ENCODE measurements at places on chromosomes 11 and 22.

DNA sequence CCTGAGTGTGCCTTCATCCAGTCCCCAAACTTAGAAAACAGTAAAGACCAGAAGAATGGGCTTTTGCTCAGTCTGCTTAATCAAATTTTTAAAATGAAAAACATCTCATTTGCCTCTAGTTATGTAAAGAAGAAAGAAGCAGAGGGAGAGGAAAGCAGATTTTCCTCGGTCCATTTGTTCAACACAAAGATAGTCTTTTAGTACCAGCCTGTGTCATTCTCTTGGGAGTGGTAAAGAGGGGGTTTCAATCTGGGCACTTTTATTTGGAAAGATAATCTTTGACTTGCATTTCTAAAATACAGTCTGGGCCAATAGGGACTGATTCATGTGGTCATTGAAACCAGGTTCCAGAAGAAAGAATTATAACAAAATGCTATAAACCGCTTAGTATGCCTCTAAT is 29.5 kb downstream of the KREMEN1 start:
- no peak for DNase-seq

DNA sequence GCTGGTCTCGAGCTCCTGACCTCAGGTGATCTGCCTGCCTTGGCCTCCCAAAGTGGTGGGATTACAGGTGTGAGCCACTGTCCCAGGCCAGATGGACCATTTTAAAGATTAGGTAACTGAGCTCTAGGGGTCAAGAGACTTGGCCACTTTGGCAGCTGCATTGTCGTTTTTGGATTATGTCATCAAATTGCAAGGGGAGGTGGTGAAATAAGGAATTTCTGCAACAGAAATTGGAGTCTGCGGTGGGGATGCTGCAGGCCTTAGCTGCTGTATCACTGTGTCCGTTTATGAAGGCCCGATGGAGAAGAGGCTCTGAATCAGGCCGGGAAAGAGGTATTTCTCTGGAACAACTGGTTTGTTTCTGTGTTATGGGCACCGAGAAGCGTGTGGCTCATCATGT is 34.6 kb downstream of the PTPRJ start:
- DNase-seq = no peak

DNA sequence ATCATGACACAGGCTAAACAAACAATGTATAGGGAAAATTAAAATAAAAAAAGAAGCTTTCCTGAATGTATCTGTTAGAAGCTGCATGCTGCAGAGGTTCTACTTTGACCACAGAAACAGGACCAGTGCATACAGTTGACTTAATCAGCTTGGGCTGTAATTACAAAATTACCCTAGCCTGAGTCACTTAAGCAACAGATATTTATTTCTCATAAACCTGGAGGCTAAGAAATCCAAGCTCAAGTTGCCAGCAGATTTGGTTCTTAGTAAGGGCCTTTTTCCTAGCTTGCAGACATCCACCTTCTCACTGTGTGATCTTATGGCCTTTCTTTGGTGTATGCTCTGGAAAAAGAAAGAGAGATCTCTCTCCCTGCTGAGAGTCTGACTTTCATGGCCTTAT is 946.5 kb upstream of the RAG2 start:
- no peak for DNase-seq

GRCh38 chr22:47194476-47195155 is 432.2 kb downstream of the TBC1D22A start:
- no peak for DNase-seq

- DNase-seq = no peak
Measured at GRCh38 chr11:118834427-118835028, 43.6 kb upstream of the DDX6 start.

DNA sequence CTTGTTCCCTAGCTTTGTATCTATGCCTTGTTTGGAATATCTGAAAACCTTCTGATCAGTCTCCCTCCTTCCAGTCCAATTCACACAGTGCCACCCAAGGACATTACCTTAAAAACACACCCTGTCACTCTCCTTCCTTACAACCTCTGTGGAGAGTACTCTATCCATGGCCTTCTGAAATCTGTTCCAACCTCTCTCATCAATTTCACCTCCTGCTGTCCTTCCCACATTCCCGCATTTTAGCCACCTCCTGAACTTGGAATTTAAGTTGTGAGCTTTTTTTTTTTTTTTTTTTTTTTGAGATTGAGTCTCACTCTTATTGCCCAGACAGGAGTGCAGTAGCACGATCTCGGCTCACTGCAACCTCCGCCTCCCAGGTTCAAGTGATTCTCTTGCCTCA is 824.8 kb downstream of the METTL15 start:
- no peak for DNase-seq

- no peak for DNase-seq
Measured at GRCh38 chr11:71329786-71330185, 77.4 kb upstream of the SHANK2 start.

- DNase-seq = no peak
Measured at GRCh38 chr22:30038219-30038618, 42.0 kb upstream of the HORMAD2 start.

- DNase-seq = no peak
Measured at GRCh38 chr11:119085437-119085847, 761 bp downstream of the HMBS start.

GRCh38 chr11:134856056-134856971 is 444.3 kb upstream of the B3GAT1 start:
- no peak for DNase-seq

DNA sequence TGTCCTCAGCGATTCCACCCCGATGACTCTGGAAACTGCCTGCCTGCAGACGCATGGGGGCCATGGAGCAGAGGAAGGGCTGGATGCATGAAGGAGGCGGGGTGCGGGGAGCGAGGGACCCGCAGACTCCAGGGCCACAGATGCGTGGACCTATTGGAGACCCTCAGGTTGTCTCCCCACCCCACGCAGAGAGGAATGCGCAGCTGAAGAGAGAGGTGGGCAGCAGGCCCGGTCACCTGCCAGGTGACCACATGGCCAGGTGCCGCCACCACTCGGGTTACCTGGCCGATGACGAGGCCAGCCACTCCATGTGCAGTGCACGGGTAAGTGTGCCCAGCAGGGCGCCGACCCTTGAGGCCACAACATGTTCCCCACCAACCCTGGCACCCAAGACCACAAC is 371 bp downstream of the CCDC116 start:
- no peak for DNase-seq

GRCh38 chr11:116172851-116173250 is 599.9 kb downstream of the BUD13 start:
- no peak for DNase-seq

DNA sequence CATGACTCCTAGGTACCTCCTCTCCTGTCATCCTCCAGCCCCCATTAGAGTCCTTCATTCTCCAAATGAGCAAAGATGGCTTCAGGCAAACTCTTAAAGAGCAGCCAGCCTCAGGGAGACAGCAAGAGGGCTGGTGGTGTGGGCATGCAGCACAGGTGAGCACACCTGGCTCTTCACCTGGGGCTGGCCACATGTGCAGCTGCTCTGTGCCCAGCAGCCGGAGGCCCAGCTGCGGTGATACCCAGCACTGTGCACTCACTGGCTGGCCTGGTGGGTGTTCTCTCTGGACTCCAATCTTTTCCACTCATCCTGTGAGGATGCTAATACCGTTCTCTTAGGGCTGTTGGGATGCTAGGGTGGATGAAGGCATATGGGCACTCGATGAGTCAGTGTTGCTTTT is 106.1 kb upstream of the PARVA start:
- DNase-seq = no peak

GRCh38 chr22:46810856-46811786 is 48.7 kb downstream of the TBC1D22A start:
- no peak for DNase-seq

- no peak for DNase-seq
Measured at GRCh38 chr11:120182790-120183491, 27.9 kb upstream of the OAF start.

GRCh38 chr11:24082860-24083259 is 414.0 kb upstream of the LUZP2 start:
- DNase-seq = no peak

DNA sequence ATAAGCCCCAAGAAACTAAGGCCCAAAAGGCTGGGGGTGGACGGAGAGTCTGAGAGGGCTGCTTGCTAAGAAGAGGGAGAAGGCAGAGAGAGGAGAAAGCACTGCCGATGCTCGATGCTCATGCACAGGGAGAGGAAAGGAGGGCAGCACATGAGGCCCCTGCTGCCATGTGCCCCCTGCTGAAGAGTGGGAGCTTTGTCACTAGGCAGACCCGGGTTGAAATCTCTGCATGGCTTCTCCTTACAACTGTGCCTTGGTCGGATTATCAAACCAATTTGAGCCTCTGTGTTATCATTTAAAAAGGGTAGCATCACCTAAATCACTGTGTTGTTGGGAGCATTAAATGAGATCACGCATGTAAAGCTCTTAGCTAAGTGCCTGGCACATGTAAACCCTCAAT is 330.5 kb downstream of the NXPE2 start:
- no peak for DNase-seq

Data from AML-193 (cell line).